ENCODE measurements at places on chromosomes 6 and 20.

DNA sequence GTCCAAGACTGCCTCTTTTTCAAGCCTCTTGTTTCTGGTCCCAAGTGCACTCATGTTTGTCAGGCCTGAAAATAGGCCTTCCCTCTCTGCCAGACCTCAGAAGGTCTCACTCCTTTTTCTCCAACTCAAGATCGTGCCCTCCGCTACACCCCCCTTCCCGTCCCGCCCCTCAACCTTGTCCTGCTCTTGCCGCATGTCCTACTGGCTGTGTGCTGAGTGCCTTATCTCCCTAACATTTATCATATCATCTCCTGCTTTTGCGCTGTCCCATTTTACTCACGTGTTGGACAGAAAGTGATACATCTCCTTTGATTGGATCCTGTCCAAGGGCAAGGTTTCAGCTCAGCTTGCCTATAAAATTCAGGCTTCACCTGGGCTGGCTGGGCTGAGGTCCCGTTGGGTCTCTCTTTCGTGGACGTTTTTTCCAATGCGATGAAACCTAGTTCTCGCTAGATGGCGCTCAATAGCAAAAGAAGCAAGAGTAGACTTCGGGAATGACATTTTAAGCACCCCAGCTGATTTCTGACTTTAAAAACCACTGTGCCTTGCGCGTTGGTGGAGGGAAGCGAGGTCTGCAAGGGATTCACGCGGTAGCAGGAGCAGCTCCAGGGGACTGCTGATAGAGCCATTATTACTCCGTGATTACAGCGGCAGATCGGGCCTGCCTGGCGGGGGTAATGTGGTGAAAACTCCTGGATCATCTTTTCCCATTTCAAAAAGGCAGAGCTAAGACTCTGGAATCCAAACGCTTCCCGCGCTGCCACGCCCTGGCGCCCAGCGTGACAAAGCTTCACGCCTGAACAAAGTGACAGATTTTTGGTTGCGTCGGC, 137.6 kb downstream of the IMPG1 start:
- peak; percentile 72 for DNase-seq

- DNase-seq, result no peak
These were observed 657.7 kb upstream of the CITED2 start for GRCh38 chr6:140032189-140032588.

DNA sequence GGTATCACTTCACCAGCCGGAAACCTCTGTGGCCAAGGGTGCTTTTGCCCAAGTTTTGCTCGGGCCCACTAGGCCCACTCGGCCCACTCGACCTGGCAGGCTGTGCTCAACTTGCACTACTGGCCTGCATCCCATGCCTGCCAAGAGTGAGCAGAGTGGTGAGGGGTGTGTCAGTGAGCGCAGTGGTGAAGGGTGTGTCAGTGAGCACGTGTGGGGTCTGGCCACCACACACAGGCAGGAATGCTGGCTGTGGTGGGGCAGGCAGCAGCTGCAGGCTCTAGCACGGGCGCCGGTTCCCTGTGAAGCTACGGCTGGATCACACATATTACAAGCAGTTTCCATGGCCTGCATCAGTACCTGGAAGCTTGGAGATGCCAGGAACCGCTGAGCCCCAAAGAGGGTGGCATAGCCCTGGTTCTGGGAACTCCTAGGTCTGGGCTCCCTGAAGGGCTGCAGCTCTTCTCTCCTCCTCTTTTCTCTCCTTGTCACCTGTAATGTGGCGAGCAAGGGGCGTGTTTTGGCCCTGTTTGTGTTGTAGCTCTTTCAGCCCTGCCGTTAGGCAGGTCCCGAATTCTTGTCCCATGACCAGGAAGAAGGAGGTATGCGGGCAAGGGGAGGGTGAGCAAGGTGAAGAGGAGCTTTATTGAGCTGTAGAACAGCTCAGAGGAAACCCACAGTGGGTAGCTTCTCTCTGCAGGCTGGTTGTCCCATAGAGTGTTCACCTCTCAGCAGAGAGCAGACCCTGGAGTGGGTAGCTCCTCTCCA, 51.0 kb upstream of the CLDN20 start:
- no peak for DNase-seq

DNA sequence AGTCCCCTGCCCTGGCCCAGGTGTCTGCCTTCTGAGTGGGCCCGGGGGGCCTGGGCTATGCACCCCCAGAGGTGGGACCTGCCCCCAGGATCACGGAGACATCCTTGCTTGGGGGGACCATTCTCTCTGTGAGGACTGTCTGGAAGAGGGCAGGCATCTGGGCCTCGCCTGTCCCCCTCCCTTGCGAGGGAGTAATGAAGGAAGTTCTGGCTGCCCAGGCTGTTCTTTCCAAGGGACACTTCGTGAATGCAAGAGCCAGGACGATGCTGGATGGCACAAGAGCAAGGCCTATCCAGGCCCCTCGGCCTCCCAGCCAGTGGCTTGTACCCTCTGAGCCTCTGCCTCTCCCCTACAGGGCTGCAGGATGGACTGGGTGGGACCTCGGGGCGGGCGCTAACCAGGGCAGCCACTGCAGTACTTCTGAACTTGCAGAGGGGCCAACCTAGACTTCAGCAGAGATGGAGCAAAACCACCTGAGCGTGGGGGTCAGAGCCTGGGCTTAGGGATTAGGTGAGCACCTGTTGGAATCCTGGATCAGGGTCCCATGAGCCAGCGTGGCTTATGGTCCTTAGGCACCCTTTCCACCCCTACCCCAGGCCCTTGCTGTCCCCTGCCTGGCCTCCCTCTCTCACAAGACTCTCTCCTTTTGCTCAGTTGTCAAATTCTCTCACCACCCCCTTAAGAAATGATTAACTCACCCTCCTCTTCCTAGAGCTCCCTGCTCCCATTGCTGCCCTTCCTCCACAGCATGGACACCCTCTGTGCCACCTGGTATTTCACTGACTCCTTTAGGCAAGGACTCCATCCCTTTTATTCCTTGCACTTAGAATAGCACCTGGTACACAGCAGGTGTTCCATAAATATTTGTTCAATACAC, 53.2 kb downstream of the CTCFL start:
- no peak for DNase-seq

DNA sequence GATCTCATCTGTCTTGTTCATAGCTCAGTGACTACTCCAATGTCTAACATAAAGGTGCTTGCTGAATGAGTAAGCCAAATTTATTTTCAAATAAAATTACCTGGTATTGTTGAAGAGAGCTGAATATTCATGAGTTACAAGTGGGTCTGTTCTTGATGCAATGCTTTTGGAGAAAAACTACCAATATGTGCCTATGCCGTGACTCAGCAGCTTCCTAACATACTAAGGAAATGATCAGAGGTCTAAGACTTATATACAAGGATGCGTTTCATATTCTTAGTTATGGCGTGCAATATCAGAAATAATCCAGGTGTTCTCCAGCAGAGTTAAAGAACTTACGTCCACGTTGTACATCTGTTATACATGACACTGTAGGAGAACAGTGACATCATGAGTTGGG, 5.1 kb downstream of the FAM120B start:
- no peak for DNase-seq

GRCh38 chr6:41049521-41049920, 3.5 kb upstream of the APOBEC2 start:
- DNase-seq, result no peak

DNA sequence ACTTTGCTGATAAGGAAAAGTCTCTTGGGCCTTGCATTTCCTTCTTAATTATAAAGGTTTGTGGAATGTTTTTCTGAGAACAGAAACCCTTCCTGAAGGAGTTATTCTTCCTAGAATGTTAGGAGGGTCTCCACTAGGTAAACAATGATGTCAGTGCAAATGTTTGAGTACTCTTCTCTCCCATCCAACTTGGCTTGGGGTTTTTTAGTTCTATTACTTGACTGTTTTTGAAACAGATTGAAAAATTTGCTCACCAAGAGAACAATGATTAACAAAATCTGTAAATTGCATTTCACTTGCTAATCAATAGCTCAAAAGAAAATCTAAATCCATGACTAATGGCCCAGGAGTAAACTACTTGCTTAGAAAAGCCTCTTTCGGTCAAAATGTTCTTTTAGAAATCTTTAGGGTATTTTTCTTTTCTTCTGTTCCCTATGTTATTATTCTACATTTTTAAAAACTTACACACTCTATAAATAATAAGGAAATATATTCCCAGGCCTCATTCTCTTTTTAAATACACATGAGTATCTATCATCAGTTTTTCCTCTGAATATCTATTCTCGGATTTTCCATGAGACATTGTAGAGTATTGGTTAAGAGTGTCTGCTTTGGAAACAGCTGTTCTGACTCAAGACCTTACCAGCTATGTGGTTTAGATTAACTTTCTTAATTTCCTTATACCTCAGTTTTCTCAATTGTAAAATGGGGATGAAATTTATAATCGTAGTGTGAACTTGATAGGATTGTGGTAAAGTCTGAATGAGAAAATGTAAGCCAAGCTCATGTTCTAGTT, 234.2 kb upstream of the CITED2 start:
- DNase-seq, result no peak
